ENCODE measurements at places on chromosomes 3 and 15. TPM values are rescaled to one million over a fixed set of nuclear protein-coding genes. Genes with fewer than 3 reads are reported as not detected.

The IGSF11 gene
- polyA plus RNA-seq = 0.05 TPM

GRCh38 chr15:91711384-91712033 is 142.0 kb upstream of the SLCO3A1 start:
- DNase-seq = no peak

DNA sequence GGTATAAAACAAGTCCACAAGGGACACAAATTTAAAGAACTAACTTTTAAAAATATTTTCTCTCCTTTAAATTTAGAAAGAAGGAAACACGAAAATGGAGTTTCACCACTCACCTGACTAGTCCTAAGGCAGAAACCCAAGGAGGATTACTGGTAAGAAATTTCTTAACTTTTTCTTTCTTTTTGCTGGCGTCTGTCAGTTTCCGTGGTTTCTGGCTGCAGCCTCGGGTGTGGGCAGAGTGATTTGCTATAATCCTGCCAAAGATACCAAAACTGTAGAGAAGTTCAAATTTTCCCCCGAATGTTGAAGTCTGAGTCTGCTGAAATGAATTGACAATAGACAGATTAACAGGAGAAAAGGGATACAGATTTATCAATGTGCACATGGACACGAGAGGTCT is 843.6 kb upstream of the ALCAM start:
- DNase-seq = no peak

The ETFA gene
- 173 TPM for polyA plus RNA-seq

The KY gene
- not detected for polyA plus RNA-seq

The LRRC28 gene
- 23.5 TPM for polyA plus RNA-seq

The SLC6A20 gene
- polyA plus RNA-seq = not detected

GRCh38 chr3:50876947-50877346 is 202.2 kb downstream of the DOCK3 start:
- no peak for DNase-seq

The TRPC1 gene
- 9.4 TPM for polyA plus RNA-seq

Measured in BJ (cell line).